ENCODE measurements at places on chromosomes 11 and 22.
A peak's percentile ranks its signal among the peaks of the same experiment; 100 is the strongest.

GRCh38 chr11:64165481-64165841 is 452 bp downstream of the MACROD1 start:
- peak; percentile 33 for DNase-seq

DNA sequence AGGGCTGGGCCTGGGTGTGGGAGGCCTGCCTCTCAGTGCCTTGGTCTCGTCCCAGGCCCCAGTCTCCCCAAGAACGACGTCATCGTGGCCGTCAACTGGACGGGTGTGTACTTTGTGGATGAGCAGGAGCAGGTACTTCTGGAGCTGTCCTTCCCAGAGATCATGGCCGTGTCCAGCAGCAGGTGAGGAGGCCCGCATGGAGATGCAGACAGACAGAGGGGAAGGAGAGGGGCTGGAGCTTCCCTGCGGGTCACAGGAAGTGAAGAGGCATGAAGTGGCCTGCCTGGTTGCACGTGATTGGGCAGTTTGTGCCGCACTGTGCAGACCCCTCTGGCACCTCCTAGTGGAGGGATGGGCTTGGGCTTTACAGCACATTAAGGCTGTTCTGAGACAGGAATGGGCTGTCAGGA is 70.4 kb downstream of the MYO7A start:
- no peak for DNase-seq

- DNase-seq: peak; percentile 78
These were observed 872 bp downstream of the TMA7B start for GRCh38 chr22:39960791-39961746.

GRCh38 chr11:17765356-17766072 is 30.9 kb downstream of the KCNC1 start:
- no peak for DNase-seq

DNA sequence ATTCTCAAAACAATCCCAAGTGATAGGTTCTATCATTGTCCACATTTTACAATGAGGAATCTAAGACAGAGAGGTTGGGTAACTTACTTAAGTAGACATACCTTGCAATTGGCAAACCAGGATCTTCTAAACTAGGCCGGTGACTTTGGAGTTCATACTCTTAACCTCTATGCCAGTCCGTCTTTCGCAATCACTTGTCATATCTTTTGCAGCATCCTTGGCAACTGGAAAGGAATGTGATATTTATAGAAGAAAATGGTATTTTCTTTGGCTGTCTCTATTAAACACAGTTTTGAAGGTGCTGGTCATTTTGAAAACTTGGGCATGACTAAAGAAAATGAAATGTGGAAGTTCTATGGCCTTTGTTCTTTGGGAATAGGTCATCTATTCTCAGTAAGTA is 556.5 kb downstream of the NELL1 start:
- DNase-seq: no peak

DNA sequence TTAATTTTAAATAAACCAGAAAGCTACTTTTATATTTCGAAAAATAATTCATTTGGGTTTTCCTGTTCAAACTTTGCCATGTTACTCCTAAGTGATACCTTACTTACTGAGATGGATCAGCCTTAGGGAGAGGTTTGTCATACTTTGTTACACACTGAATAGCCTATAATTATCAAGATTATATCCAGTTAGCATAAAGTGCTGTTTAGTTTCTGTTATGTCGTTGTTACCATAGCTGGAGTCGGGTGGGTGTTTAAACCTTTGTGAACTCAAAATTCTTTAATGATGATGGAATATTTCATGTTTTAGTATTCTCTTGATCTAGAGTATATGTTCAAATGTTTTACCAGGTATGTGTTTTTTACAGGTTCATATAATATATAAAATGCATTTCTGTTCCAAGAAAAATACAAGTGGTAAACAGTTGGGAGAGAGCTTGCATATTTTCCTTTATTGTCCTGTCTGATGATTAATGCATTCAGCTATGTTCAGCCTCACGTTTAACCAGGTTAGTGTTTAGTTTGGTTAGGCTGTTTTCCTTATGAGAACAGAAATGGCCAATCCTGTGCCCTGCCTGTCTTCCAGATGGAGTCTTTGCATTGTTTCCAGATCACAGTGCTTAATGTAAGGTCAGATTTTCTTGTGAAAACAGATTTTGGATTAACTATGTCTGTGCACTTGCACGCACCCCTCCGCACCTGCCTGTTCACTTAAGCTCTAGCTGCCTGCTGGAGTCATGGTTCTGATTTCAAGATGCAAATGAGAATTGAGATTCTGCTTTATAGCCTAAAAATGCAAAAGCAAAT is 105.6 kb downstream of the ATXN10 start:
- no peak for DNase-seq

- DNase-seq: peak; percentile 68
These were observed 1.6 kb downstream of the SMIM38 start for GRCh38 chr11:69157156-69157821.

DNA sequence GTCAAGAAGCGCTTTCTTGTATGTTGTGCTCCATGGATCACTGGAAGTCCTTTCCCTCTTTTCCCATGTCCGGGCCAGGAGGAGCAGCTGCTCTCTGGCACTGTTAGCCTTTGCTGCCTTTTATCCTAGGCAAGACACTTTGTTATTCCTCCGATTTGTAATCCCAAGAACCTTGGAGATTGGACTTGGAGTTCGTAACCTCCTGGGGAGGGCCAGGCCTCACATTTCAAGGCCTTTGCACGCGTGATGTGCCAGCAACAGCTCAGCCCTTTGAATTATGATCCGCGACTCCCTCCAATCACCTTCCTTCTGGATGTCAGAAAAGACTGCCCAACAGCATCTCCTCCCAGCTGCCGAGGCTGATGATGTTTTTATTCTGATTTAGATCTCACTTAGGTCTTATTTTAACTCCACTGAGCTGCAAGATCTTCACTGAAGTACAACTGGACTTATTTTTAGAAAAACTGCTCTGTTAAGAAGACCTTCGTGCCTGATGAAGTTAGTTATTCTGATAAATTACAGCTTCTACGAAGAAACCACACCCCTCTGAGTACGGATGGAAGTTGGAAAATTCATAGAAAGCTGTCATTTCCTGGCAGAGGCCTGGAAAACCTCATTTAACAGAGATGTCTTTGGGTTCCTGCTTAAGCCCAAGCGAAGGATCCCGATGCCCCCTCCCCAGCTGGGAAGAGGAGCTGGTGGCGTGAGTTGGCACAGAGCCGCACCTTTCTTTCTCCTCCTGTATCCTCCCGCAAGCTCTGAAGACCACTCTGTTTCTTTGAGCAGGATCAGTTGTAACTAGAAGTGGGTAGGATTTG is 62.4 kb downstream of the PARVB start:
- no peak for DNase-seq

- DNase-seq: no peak
These were observed 7.2 kb upstream of the IL18BP start for GRCh38 chr11:71991494-71991893.

GRCh38 chr22:49370627-49371301 is 456.9 kb downstream of the BRD1 start:
- no peak for DNase-seq

GRCh38 chr22:41140365-41140957 is 48.1 kb downstream of the EP300 start:
- no peak for DNase-seq

DNA sequence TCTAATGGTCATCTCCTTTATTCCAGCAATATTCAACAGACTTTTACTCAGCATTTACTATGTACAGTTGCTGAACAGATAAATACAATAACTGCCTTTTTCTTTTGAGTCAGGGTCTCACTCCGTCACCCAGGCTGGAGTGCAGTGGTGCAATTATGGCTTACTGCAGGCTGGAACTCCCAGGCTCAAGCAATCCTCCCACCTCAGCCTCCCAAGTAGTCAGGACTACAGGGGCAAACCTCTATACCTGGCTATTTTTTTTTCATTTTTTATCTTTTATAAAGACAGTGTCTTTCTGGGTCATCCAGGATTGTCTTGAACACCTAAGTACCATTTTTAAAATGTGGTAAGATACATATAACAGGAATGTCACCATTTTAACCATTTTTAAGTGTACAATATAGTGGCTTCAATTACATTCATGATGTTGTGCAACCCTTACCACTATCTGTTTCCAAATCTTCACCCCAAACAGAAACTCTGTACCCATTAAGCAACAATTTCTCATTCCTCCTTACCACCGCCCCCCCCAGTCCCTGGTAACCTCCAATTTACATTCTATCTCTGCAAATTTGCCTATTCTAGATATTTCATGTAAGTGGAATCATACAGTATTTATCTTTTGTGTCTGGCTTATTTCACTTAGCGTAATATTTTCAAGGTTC is 67.8 kb downstream of the MIAT start:
- no peak for DNase-seq

- no peak for DNase-seq
These were observed 140.3 kb downstream of the RRAS2 start for GRCh38 chr11:14218728-14219127.

- no peak for DNase-seq
These were observed 208.0 kb downstream of the DSCAML1 start for GRCh38 chr11:117589063-117589462.

- DNase-seq: no peak
These were observed 21.5 kb upstream of the RFPL3 start for GRCh38 chr22:32336121-32336603.

- no peak for DNase-seq
These were observed 53.0 kb upstream of the RDX start for GRCh38 chr11:110349138-110349996.

GRCh38 chr11:124865902-124866851 is 945 bp downstream of the ROBO3 start:
- DNase-seq: no peak

- no peak for DNase-seq
These were observed 119.2 kb upstream of the SEZ6L start for GRCh38 chr22:26050079-26050478.

- no peak for DNase-seq
These were observed 2.2 kb downstream of the CALCA start for GRCh38 chr11:14969901-14970323.

DNA sequence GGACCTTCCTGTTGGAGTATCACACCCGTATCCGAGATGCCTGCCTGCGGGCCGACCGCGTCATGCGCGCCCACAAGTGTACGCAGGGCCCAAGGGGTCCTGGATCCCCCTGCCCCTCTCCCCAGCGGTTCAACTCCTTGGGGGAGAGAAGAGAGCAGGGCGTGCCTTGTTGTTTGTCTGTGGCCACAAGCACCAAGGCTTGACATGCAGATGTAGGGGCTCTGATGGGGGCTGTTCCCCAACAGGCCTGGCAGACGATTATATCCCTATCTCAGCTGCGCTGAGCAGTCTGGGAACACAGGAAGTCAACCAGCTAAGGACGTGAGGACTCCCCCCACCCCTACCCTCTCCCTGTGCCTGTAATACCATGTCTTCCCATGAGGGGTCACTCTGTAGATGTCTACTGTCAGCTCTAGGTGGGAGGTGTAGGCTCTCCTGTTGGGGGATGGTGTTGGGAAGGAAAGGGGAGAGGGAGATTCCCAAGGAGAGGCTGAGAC is 6.8 kb downstream of the CFL1 start:
- no peak for DNase-seq

GRCh38 chr11:30919389-30920152 is 333.4 kb upstream of the MPPED2 start:
- no peak for DNase-seq

GRCh38 chr11:1478544-1478943 is 8.0 kb downstream of the MOB2 start:
- DNase-seq: no peak

DNA sequence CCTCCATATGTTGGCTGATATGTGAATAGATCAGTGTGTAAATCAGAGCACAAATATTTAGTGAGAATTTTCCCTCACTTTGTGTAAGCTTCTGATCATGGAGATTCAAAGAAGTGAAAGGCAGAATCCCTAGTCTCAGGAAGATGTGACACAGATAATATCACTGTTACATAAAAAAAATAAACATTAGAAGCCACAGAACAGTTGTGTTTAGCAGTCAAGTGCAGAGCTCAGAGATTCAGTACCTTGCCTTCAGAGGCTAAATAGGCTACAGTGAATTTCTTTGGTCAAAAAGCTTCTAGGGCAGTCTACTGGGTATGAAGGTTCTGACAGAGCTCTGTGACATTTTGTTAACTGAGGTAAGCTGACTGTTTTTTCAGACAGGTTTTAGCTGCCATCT is 591.5 kb downstream of the METTL15 start:
- no peak for DNase-seq

DNA sequence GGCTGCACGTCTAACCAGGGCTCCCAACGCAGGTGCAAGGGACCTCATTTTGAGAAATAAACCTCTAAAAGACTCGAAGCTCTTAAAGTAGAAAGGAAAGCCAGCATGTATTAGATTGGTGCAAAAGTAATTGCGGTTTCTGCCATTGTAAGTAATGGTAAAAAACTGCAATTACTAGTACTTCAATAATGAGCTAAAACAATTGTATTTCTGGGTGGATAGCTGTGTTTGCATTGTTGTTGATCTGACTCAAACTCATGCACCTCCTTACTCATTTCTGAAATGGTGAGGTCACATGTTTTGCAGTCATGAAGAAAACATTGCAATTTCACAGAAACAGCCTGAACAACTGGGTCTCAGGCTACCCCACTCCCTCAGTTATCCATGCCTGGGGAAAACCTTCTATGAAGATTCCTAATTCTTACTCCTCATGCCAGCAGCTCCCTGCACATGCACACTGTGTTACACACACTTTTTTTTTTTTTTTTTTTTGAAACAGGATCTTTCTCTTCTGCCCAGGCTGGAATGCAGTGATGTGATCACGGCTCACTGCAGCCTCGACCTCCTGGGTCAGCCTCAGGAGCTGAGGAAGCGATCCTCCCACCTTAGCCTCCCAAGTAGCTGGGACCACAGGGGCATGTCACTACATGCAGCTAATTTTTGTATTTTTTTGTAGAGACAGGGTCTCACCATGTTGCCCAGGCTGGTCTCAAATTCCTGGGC is 24.6 kb downstream of the VWCE start:
- DNase-seq: no peak

- DNase-seq: no peak
These were observed 15.7 kb downstream of the TSPAN32 start for GRCh38 chr11:2317354-2318050.

GRCh38 chr11:124441519-124441918 is 4.0 kb downstream of the OR8B8 start:
- no peak for DNase-seq

DNA sequence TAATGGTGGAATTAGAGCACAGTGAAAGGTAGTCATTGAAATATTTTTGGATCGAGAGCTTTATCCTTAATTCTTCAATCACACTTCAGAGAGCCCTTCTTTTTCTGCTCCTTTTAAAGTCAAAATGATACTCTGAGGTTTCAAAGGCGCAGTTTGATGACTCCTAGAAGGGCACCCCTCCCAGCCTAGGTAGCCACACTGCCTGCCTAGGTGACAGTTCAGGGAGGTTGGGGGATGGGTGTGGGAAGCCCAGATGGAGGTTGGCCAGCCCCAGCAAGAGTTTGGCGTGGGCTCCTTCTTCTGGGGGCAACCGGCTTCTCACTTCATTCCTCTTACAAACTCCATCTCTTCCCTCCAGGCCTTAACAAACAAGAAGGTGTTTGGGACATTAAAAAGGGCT is 28.6 kb upstream of the PHF21A start:
- no peak for DNase-seq

DNA sequence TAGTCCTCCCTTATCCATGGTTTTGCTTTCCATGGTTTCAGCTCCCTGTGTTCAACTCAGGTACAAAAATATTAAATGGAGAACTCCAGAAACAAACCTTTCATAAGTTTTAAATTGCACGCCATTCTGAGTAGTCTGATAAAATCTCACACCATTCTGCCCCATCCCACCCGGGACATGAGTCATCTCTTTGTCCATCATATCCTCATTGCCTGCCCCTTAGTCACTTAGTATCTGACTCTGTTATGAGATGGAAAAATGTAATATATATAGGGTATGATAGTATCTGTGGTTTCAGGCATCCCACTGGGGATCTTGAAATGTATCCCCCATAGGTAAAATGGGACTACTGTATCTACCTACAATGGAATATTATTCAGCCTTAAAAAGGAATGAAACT is 35.5 kb upstream of the FGF3 start:
- peak; percentile 74 for DNase-seq

GRCh38 chr22:23000657-23001347 is 69.5 kb upstream of the GNAZ start:
- no peak for DNase-seq
